ENCODE measurements at places on chromosomes 13 and 19.
A peak's percentile ranks its signal among the peaks of the same experiment; 100 is the strongest.

- no peak for DNase-seq
Observed at GRCh38 chr19:57633832-57634131, 814 bp downstream of the ZNF211 start.

GRCh38 chr19:12774588-12775555, at the start of gene HOOK2:
Gene HOOK2, minus strand, starts transcription at chr19:12775552. Its CDS starts 103 bp downstream, at chr19:12775449.
- DNase-seq, result peak; percentile 84

DNA sequence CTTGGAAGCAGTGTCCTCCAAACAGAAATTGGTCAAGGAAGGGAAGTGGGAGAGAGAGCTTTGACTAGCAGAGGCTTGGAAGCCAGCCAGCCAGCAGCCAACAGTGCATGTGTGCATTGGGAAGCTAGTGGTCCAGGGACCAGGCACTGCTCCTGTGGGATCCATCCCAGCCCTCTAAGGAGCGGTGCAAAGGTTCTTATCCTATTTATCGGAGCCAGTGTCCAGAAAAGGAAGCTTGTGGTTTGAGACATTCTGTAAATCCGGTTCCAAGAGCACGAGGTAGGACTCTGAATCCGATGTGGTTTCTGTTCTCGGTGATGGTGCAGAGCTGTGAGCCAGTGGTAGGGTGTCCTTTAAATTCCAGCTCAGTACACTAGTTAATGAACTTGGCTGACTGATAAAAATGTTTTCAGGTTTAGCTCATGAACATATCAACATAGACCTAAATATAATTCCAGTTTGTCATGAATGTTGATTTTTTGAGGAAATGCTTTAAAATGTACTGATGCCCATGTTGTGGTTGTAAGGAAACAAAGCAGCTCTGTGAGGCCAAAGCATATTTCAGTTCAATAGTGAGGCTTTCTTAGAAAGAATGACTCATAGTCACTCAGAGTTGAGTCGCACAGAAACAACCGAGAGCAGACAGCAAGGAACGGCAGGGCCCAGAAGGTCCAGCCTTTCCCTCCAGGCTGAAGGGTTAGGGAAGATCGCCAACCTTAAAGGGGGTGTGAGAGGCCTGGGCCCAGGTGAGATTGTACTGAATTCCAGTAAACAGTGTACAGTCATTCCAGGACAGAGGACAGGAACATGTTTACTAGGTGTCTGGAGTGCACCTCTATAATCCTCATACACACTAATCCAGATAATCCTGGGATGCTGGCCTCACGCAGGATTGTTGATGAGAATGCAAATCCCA, 21.5 kb upstream of the GARRE1 start:
- no peak for DNase-seq

DNA sequence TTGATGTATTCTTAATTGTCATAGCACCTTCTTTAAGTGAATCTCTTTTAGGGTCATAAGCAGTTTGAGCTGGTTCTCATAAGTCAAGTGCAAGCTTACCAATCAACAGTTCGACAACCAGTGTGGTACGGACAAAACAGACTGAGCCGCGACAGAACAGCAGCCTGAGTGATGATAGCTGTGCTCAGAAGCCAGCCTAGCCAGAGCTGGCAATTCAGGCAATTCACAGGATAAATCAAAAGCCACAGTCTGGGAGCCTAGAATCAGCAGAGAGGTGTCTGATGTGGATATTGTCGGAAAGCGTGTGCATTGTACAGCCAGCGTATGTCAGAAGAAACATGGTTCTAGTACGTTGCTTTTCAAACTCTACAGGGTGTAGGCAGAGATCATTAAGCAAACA, 14.9 kb downstream of the UBE2L5 start:
- DNase-seq, result no peak

- DNase-seq, result no peak
Observed at GRCh38 chr19:3608079-3608641, 1.5 kb upstream of the TBXA2R start.

GRCh38 chr19:57171551-57172081, 4.3 kb upstream of the DUXA start:
- DNase-seq, result peak; percentile 39

DNA sequence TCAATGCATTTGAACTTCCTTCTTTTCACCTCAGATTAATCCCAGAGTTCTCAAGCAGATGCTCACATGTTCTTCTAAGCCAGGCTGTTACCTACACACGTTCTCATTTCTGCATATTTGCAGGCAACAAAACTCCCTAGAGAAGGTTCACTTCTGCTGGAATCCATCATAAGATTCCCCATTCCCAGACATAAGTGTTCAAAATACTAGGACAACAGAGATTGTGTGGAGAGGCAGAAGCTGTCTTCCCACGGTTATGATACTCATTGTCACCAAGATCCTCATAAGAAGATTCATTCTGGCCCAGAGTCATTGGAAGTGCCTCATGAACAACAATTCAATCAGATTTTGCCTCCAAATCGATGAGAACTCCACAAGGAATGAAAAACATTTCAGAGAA, 931.6 kb upstream of the MIR17HG start:
- DNase-seq, result no peak

GRCh38 chr13:105914291-105915036, 621.0 kb downstream of the EFNB2 start:
- no peak for DNase-seq

DNA sequence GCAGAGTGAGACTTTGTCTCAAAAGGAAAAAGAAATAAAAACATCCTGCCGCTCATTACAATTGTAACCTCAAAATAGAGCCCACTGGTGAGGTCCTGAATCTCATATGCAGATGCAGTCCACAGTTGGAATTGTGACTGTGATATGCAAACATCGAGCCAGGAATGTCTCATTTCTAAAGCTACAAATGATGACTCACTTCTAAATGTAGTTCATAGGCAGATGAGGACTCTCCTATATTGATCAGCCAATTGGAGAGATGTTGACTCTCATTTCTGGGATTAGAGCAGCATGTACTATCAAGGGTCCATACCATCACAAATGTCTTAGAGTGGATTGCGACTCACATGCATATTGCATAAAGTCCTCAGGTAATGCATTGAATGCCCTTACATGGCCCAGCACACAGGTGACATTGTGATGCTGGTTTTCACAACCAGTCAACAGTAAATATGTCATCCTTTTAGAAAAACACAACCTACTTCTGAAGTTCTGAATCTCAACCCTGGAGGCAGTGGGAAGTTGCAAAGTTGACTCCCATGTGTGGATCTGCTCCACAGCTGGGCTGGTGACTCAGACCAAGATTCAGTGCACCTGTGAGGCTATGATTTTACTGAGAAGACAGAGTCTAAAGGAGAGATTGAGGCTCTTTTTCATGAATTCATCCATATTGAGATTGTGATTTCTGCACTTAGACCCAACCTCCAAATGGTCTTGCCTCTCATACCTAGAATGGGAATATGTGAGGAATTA, 16.9 kb upstream of the ZNF254 start:
- DNase-seq, result no peak

DNA sequence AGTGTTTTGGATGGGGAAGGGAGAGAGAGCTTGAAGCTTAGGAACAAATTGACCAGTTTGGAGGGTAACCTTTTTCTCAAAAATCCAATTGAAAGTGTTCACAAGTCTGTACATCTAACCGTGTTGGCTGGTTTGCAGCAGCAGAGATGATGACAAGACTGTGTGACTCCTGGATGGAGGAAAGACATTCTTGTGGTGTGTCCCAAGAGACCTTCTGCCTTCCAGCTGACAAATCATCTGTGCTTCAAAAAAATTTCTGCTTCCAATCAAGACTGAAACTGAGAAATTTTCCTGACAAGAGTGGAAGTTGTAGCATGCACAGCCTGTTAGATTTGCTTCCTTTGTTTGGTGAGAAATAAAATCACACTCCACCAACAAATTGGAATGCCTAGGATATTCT, 56.2 kb downstream of the LACC1 start:
- DNase-seq, result no peak

DNA sequence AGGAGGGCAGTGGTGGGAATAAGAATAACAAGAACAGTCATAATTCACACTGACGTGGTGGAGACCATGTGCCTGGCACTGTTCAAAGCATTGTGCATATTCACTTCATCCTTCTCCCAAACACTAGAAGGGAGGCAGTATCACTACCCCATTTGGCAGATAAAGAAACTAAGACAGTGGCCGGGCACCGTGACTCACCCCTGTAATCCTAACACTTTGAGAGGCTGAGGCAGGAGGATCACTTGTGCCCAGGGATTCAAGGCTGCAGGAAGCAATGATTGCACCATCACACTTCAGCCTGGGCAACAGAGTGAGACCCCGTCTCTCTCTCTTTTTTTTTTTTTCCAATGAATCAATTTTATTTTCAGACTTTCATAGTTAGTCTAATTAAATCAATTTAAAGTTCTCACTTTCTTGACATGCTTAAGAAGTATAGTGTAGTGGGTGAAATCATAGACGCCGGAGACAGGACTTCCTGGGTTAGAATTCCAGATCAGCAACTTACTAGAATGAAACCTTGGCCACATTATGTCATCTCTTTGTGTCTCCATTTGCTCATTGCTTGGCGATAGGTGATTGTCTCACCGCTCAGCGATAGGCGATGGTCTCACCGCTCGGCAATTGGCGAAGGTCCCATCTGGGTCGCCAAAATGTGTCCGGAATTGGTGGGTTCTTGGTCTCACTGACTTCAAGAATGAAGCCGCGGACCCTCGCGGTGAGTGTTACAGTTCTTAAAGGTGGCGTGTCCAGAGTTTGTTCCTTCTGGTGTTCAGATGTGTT, 5.3 kb upstream of the ATG4D start:
- no peak for DNase-seq

DNA sequence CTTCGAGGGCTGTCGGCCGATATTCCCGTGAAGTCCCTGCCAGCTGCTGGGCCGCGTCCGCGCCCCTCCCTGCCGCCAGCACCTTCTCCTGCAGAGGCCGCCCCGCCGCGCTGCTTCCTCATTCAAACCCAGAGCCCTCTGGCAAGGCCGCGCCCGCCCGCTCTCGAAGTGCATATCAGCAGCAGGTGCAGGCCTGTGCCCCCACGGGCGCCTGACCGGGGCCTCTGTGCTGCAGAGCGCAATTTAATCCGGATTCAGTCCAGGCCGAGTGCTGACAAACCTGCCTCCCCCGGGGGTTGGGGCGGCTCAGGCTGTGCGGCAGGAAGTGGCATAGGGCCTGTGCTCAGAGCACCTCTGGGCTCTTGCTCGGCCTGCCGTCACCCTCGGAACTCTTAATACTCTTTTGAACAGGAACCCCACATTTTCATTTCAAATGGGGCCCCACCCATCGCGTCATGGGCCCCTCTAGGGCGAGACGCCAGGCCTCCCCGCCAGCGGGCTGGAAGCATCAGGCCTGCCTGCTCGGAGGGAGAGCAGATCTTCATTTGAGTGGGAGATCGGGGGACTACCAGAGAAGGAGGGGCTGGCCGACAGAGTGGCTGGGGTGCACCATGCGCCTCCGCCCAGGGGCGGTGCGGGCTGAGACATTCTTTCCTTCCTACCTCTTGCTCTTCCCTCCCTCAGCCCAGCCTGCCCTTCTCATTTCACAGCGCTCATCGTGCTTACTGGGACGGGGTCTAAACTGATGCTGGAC, 125.7 kb downstream of the TNFRSF19 start:
- DNase-seq, result no peak

GRCh38 chr19:8584965-8585893, 8.0 kb upstream of the MYO1F start:
- DNase-seq, result no peak

GRCh38 chr13:44075113-44075512, 195.4 kb downstream of the LACC1 start:
- no peak for DNase-seq

DNA sequence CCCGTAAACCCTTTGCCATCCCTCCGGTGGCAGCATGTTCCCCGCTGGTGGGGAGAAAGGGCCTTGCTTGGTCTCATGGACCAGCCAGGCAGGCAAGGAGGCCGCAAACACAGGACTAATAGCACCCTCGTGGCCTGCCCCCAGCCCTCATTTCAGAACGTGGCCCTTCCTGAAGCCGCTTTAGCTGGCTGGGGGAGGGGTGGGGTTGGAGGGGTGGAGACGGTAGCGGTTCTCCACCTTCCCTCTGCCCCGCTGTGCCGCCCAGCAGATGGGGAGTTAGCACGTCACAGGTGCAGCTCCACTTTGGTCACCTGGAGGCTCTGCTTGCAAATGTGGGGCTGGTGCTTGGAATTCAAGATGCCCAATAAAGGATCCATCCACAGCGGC, 59.3 kb upstream of the URI1 start:
- no peak for DNase-seq

DNA sequence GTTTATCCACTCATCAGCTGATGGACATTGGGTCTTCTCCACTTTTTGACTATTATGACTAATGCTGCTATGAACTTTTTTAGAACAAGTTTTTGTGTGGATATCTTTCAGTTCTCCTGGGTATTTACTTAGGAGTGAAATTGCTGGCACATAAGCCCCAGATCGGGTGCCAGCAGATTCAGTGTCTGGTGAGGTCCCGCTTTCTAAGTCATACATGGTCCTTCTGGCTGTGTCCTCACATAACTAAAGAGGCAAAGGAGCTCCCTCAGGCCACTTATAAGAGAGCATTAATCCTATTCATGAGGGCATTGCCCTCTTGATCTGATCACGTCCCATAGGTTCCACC, 600 bp upstream of the ZNF226 start:
- no peak for DNase-seq

GRCh38 chr19:35908010-35908441, at the start of gene TYROBP:
Gene TYROBP, minus strand, starts transcription at chr19:35908295. Its CDS starts 67 bp downstream, at chr19:35908228.
- DNase-seq, result no peak

DNA sequence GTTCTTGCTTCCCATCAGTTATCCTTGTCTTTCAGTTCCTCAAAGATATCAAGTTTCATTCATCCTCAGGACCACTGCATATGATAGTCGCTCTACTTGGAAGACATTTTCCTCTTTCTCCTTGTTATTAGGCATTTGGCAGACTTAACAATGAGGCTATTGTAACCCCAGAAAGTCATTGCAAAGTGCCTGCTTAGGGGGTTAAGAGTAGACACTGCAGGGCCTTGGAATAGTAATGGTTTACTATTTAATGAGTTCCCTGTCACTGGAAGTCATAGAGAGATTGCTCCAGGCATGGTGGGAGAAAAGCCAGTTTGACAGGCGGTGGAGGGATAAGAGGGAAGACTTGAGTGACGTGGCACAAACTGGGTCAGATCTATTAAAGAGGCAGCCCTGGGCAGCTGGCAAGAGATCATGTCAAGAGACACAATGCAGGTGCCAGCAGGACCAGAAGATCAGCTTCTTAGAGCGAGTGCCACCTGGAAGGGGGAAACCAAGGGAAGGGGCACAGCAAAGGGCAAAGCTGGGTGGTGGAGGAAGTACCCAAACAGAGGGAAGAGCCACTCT, 16.8 kb upstream of the CPB2 start:
- DNase-seq, result no peak

DNA sequence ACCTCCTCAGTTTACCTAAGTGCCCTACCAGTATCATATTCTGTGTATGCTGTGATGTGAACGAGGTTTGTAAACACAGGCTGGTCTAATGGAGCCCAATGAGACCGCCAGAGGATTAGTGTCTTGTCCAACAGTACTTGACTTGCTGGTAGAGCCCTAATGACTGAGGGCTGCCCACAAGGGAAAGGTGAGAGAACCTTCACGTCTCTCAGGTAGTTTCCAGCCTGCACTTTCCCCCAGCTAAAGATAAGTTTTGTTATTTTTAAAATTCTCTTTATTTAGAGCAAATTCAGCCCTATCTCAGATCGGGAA, 498 bp upstream of the RBM26 start:
- DNase-seq, result peak; percentile 21
